Heart left ventricle (tissue), 16 donors: ENCODE measurements at places on chromosomes 7 and 10. TPM values are rescaled to one million over a fixed set of nuclear protein-coding genes. Genes with fewer than 3 reads are reported as not detected.

SBDS gene
- 225 TPM for total RNA-seq

SLC26A4 gene
- total RNA-seq = 0.38 TPM

HUS1 gene
- total RNA-seq = 39.1 TPM

ANKRD61 gene
- total RNA-seq = not detected

TFAM gene
- 17.9 TPM for total RNA-seq

SFMBT2 gene
- total RNA-seq = 25.8 TPM

SPDYE3 gene
- total RNA-seq = not detected

OPALIN gene
- not detected for total RNA-seq

TEX36 gene
- not detected for total RNA-seq

BMPER gene
- total RNA-seq = 0.62 TPM

AZGP1 gene
- 47.4 TPM for total RNA-seq

TUBAL3 gene
- 0.19 TPM for total RNA-seq

GDF2 gene
- not detected for total RNA-seq

GSTO2 gene
- total RNA-seq = 0.59 TPM

VOPP1 gene
- 31.8 TPM for total RNA-seq

VSTM4 gene
- total RNA-seq = 8.6 TPM

PAX4 gene
- not detected for total RNA-seq
